ENCODE measurements at places on chromosomes 1 and 21. TPM values are rescaled to one million over a fixed set of nuclear protein-coding genes. Genes with fewer than 3 reads are reported as not detected.

SHE gene
- polyA plus RNA-seq, result not detected

RABGGTB gene
- 9.1 TPM for polyA plus RNA-seq

GNG4 gene
- not detected for polyA plus RNA-seq

WNT3A gene
- not detected for polyA plus RNA-seq

CADM3 gene
- not detected for polyA plus RNA-seq

SPRR1A gene
- not detected for polyA plus RNA-seq

TIE1 gene
- not detected for polyA plus RNA-seq

ZYG11A gene
- 0.03 TPM for polyA plus RNA-seq

C1orf87 gene
- not detected for polyA plus RNA-seq

RXRG gene
- not detected for polyA plus RNA-seq

Data from CD4-positive, alpha-beta memory T cell (primary cell).